ENCODE measurements at places on chromosomes 5 and 9.

DNA sequence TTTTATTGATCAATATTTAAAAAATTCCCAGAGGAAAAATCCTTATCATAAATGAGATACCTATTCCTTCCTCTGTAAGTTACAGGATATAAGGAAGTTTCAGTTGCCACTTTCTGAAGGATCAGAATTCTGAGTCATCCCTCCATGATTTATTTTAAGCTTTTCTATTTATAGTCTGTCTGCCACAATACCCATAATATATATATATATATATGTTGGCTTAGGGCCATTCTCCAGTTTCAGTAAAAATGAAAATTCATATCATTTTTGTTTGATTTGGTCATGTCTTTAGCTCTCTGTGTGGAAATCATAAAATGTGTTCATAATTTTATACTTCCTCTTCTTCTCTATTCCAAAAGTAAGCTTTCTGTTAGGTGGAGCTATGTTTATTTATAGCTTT is 215.8 kb upstream of the CYLC2 start:
- no peak for DNase-seq

- DNase-seq = no peak
Measured at GRCh38 chr9:952546-952945, 23.9 kb upstream of the DMRT3 start.

DNA sequence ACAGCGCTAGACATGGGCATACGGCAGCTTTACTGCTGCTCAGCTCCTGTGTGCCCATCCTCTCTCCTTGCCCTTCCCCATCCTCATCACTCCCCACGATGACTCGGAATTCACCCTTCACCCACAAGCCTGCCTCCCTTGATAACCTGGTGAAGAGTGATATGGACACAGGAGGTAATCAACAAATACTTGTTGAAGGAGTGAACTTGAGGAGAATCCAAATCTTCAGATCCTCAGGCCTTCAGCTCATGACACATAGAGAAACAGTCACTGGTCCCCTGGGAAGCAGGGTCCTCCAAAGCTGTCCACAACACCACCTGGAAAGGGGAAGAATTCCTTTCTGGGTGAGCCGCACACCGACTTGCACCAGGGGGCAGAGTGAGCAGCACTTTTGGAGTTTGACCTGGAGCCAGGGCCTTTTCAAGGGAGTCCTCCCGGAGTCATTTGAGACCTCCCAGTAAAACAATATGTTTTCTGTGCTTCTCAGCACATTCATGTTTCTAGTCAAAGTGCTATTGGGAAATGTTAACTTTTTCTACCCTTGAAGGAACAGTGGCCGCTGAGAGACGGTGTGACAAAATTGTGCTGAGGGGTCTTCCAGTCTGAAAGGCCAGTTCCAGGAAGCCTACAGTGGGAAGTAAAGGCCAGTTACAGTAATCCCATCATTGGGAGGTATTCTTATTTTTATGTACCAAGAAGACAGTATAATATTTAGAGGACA is 332.3 kb downstream of the CWC27 start:
- DNase-seq = peak; percentile 80

GRCh38 chr5:7043797-7044196 is 330.6 kb downstream of the TENT4A start:
- DNase-seq = no peak

- no peak for DNase-seq
Measured at GRCh38 chr9:136111910-136112309, 6.8 kb downstream of the TMEM250 start.

- peak; percentile 45 for DNase-seq
Measured at GRCh38 chr5:39369123-39369815, 5.0 kb upstream of the C9 start.

GRCh38 chr5:130885691-130886090 is 279.4 kb downstream of the HINT1 start:
- DNase-seq = no peak

DNA sequence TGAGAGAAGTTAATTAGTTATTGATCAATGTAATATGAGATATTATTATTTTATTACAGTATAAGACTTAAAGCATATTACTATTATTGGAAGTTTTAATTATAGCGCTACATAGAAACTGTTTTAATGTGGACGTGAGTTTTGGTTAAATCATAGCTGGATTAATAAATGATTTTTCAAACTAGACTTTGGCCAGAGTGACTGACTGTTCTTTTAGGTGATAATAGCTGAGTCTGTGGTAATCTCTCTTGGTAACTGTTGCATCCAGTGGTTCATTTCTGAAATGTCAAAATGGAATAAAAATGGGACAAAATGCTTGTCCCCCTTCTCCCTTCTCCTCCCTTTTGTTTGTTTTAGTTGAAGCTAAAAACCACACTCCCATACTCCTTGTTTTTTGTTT is 28.1 kb downstream of the ANKHD1 start:
- no peak for DNase-seq

GRCh38 chr9:83382421-83382820 is 155.8 kb downstream of the FRMD3 start:
- no peak for DNase-seq

DNA sequence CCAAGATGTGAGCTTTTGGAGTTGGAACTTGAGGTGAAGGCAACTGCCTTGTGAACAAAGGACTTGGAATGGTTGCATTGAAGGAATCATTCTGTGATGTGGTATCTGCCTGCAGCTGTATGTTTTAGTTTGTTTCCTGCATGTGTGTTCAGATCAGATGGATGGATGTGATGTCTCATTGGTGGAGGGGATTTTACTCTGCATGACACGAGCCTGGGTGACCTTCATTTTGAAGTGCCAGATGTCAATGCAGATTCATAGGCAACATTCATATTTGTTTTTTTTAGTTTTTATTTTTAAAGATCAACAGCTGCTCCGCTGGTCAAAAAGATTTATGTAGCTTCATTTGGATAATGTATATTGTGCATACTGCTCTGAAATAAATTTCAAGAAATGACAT is 13.5 kb downstream of the FBXL7 start:
- DNase-seq = no peak

- DNase-seq = no peak
Measured at GRCh38 chr5:64659289-64659688, 31.0 kb upstream of the SHISAL2B start.

GRCh38 chr5:5021436-5021835 is 118.7 kb upstream of the ADAMTS16 start:
- DNase-seq = no peak

DNA sequence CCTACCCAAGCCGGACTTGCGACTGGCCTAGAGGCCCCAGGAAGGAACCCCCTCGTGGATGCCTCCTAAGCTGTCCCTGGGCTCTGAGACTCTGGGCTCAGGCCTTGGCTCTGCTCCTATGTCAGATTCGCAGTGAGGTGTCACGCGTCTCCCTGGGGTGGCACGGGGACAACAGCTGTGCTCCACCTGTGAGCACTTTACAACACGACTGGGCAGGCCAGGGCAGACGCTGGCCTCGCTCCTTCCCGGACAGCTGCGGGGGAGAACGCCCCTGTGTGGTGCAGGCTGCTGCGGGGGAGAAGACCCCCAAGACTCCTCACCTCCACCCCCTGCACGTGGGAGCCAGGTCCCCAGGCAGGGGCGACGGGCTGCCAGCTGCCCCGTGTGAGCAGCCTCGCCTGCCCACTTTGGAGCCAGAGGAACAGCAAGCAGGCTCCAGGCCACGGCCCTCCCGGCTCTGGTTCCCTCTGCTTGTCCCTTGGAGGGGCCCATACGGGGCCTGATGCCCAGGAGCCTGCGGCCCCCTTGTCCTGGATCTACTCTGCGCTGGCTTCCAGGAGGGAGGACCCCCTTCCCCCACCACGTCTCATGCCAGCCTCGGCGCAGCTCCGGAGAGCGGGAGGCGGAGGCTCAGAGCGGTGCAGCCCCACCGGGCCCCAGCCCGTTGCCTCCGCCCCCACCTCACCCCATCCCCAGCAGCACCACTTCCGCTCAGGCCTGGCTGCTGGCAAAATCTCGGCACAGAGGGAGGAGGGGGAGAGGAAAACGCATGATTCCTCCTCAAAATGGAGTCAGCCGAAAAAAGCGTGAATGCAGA is 36.0 kb downstream of the SARDH start:
- no peak for DNase-seq

DNA sequence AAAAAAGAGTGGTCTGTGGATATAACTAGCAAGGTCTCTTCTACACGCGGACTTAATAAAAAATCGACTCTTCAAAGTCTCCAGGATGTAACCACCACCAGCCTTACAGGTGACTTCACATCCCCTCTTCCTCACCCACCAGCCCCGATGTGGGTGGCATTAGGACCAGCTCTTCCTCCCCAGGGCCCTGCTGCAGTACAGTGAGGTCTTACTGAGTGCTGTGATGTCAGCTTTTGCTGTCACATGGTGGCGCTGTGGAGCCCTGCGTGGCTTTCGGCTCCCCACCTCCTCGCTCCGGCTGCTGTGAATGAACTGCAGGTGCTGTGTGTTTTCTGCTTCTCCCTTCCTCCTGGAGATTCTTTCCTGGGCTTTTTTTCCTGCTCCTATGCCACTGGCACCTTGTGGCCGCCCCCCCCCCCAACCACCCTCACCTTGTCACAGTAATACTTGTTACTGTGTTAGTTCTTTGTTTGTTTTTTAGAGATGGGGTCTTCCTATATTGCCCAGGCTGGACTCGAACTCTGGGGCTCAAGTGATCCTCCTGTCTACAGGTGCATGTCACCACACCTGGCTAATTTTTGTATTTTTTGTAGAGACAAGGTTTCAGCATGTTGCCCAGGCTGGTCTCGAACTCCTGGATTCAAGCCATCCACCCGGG is 15.8 kb upstream of the RAPGEF1 start:
- peak; percentile 66 for DNase-seq

DNA sequence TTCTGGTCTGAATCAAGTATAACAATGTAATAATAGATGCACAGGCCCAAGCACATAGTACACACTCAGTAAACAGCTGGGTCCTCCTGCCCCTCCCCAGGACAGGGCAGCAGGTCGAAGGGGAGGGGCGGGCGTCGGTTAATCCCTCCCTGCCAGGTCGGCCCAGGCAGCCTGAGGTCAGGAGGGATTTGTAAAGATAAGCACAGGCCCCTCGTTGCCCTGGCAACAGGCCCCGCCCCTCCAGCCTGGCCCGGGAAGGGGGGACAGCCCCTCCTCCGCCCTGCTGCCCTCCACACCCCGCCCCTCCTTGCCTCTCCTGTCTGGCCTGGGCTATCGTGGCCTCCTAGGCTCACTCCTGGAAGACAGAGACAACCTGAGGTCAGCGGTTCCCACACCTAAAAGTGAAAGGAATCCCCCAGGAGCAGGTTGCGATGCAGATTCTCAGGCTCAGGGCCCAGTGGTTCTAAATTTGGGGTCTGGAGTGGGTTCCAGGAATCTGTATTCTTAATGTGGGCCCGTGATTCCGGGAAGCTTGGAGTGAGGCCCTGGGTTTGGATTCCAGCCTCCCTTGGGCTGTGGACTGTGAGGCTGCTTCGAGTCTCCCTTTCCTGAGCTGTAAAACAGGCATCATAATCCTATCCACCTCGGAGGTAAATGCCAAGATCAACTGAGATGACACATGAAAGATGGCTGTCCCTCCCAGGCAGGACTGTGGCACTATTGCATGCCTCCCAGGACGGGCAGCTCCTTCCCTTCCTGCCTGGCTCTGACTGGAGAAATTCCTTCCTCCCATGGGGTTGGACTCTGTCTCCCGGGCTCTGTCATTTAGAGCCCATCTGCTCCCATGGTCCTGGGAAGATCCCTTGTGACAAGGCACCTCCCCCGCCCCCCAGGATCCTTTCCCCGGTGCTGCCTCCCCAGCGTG is 4.4 kb downstream of the CRB2 start:
- no peak for DNase-seq

DNA sequence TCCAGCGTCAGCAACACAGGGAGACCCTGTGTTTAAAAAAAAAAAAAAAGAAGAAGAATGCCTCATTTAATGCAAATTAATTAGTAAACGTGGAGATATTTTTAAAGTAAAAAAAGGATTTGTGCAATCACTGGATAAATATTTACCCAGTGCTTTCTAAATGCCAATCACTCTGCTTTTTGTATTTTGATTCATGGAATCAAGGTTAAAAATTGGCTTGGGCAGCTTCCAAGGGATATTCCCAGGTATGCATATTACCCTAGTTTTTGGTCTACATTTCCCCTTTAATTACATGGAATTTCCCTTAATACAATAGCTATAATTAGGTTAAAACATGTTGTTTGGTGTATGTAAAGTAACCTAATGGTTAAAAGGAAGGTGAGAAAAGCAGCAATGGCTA is 31.4 kb upstream of the PDZD2 start:
- DNase-seq = no peak

- peak; percentile 65 for DNase-seq
Measured at GRCh38 chr5:142888469-142889085, 118.4 kb downstream of the ARHGAP26 start.

- DNase-seq = no peak
Measured at GRCh38 chr5:150235500-150235854, 45.6 kb downstream of the SLC6A7 start.

- DNase-seq = no peak
Measured at GRCh38 chr5:131575660-131576227, 59.3 kb downstream of the RAPGEF6 start.

DNA sequence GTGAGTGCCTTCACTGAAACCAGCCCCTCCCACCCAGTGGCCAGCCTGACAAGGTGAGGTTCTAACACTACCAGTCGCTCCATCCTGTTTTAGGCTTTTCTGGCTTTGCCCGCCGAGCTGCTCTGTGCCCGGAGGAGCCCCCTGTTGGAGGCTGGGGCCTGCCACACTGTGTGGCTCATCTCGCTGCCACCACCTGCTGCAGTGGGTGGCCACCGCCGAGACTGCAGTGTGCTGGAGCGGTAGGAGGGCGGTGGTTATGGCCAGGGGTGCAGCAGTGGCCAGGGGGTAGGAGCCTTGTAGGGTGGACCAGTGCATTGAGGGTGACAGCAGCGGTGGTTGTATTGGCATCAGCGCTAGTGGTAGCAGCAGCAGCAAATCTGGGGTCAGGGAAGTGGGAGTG is 74.7 kb upstream of the PCAT7 start:
- DNase-seq = no peak

- DNase-seq = no peak
Measured at GRCh38 chr9:89839449-89839848, 234.6 kb downstream of the GADD45G start.
